ENCODE measurements at places on chromosomes 7 and 10.
A peak's percentile ranks its signal among the peaks of the same experiment; 100 is the strongest.

GRCh38 chr7:98418636-98419315, 17.9 kb upstream of the BAIAP2L1 start:
- DNase-seq = no peak

DNA sequence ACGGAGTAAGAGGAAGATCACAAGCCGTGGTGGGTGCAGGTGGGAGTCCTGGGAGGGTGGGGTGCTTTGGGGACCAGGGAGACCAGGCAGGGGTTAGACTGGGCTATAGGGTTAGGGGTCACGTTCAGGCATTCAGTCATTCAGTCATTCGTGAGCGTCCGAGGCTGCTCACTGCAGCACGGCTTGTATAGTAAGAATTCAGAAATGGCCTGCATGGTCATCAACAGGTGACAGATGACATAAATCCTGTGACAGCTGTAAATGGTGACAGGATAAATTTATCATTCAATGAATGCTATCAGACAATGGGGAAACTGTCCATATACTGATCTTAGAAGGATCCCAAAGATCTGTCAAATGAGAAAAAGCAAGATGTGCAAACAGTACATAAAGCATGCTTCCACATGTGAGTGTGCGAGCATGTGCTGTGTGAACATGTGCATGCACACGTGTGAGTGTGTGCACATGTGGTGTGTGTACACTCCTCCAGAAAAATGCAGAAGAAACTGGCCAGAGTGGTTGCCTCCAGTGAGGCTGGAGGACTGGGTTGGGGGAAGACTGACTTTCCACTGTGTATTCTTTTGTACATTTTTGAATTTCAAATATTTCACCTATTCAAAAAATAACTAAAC, 32.0 kb upstream of the SMARCD3 start:
- DNase-seq = no peak

- DNase-seq = no peak
These were observed 80.3 kb upstream of the UCN3 start for GRCh38 chr10:5284311-5285057.

GRCh38 chr7:157813053-157813452, 476.2 kb downstream of the DNAJB6 start:
- no peak for DNase-seq

DNA sequence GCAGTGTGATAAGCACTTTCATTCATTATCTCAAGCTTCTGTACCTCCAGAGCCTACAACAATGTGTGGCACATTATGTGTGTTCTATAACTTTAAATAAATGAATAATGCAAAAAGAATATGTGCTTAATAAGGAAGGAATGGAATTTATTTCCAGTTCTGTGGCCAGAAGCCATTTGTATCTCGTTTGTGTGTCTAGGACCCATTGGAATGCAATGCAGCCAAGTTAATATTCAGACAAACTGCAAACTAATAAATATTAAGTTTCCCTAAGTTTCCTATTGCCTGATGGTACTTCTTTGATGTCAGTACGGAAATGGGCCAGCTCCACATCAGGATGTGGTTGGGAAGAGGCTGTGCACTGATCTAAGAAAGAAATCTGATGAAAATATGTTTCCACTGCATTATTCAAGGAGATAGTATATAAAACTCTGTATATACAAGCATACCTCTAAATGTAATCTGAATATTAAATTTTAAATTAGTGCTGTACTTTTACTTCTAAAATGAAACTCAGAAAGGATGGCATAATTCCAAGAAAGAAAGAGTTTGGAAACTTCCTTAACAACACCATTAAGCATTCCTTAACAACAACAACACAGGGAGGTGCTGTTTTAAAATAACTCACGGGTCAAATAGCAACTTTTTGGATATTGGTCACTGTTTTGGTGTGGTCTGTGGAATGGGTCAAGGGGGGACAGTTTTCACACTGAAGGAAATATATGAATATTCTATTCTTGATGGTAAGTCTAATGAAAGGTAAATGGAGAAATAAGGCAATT, 29.4 kb upstream of the ANKRD30A start:
- DNase-seq = no peak

DNA sequence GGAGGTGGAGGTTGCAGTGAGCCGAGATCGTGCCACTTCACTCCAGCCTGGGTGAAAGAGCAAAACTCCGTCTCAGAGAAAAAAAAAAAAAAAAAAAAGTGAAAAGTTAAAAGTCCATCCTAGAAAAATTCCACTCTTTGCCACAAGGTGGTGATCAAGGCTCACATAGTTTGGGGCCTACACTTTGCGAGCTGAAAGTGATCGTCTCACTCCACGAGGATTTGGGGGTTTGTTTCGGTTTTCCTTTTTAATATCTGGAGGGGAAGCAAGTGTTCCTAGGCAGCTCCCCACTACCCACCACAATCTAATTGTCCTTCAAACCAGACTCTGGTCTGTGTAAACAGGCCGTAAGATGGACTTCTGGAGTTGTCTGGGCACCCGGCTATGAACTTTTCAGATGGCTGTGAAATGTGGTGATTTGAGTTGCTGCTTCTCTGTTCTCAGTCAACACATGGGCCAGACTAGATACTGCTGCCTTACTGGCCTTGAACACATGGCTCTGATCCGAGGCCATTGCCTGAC, 27.1 kb downstream of the PRLHR start:
- DNase-seq = peak; percentile 77

- DNase-seq = no peak
These were observed 22.2 kb upstream of the ITGB1 start for GRCh38 chr10:32980242-32980557.

DNA sequence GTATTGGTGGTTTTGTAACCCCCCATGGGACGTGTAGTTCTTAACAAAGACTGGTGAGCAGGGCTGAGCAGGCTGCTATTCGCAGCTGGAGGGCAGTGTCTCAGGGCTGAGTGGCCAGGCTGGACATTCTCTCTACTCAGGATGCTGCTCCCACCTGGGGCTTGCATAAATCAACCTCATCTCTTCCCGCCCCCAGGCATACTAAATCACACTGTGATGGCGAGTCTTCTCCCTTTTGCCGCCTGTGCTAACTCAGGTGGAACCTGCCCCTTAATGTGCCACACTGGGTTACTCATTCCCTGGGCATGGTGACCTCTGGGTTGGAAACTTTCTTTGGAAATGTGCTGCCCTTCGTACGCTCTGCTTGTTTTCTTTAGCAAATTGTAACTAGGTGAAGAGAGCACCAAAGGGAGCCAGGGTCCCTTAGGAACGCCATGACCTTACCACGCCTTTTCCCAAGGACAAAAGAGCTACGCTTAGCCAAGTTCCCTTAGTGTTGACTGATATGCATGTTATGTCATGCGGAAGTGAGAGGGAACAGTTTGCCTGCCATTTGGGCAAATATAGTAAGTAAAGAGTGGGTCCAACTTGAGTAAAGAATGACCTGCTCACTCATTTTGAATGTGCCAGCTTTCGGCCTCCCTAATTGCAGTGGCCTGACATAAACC, 40.4 kb upstream of the COBL start:
- DNase-seq = no peak

DNA sequence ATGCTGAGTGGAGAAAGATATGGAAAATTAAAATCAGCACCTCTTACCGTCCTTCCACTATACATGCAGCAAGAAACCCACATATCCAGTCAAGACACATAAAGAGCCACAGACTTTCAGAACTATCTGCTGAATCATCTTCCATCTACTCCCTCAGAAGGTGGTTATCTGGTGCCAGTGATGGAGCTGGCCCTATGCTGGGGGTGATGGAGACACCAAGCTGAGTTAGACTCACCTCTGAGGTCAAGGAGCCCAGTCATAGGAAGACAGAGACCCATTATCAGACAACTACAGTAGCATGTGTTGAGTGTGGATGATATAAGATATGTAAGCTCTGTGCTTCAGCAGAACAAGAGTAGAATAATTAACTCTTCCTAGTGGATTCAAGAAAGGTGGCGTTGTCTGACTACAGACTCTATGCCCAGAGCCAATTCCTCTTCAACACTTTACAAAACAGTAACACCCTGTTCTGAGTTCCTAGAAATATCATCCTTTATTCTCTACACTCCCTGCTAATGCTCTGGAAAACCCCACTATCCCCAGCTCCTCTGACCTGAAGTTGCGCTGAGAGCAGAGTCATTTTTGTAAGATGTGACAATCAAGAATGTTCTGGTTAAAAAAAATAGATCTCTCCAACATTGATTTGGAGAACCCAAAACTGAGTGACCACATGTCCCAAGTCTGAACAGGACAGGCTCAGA, 14.3 kb downstream of the CYP3A5 start:
- no peak for DNase-seq

DNA sequence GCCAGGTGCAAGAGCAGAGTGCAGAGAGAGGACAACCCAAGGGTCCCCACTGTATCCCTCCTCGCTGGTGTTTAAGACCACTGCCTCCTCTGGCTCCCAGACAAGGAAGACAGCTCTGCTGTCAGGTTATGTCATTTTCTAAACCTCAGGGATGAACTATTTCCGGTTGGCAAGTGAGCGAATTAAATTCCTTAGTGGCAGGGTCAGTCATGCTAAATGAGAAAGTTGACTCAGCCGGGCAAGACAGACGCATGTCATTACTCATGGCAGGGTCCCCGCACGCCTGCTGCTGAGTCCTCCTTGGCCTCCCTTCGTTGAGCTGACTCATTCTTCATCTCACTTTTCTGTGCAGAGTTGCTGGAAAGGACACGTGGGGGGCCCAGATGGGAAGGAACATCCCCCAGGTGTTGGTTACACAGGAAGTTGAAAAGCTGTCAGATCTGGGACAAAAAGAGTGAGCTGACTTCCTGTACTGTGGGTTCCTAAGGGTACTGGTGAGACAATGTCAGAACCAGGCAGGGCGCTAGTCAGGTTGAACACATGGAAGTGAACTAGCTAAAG, 47.1 kb upstream of the UCN3 start:
- DNase-seq = peak; percentile 79

- no peak for DNase-seq
These were observed 158.0 kb downstream of the CACNB2 start for GRCh38 chr10:18298256-18298655.

- no peak for DNase-seq
These were observed 345.9 kb downstream of the KIF20B start for GRCh38 chr10:90047243-90047729.

- no peak for DNase-seq
These were observed 92.9 kb upstream of the DUSP5 start for GRCh38 chr10:110404825-110405224.

- DNase-seq = no peak
These were observed 227.1 kb downstream of the ARHGAP12 start for GRCh38 chr10:31701546-31701945.

DNA sequence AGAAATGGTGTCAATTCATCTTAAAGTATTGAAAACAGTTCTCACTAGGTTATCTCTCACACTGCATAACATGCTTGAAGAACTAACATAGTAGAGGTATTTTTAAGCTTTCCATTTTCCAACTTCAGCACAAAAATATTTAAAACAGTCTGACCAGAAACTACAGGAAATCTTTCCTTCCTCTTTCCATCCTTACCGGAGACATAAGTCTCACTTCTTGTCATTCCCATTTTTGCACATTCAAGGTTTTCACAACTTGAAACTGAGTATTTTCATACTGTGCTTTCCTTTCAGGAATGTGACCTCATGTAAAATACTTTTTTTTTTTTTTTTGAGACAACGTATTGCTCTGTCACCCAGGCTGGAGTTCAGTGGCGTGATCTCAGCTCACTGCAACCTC, 45.2 kb downstream of the ARHGAP12 start:
- no peak for DNase-seq

GRCh38 chr7:13540429-13540828, 449.0 kb downstream of the ETV1 start:
- DNase-seq = no peak

- DNase-seq = no peak
These were observed 95.7 kb downstream of the CPED1 start for GRCh38 chr7:121084256-121084655.

- no peak for DNase-seq
These were observed 1.8 kb upstream of the DLX6 start for GRCh38 chr7:97003262-97004246.

DNA sequence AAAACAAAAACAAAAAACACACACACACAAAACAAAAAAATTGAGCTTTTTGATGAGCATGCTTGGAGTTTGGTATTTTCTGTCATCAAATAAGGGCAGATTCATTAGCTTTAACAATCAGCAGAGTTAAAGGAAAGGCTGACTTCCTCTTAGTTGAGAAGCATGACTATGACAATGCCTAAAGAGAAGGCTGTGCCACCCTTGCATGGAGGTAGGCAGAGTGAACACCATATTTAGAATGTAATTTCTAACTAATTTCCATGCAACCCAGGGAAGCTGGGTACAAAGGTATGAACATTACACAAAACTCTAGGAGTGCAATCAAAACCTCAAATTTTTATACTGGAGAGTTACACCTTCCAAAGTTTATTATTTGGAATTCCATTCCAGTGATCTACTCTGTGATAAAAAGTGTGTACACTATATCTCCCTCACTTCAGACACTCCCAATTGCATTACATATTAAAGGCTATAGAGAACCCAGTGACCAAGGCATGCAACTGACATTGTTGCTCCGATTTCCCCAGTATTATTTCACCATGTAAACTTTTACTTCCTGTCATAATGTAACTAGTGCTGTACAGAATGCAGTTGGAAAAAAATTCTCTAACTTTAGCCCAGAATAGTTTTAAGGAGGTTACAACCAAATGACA, 9.4 kb upstream of the CYCS start:
- DNase-seq = no peak

- no peak for DNase-seq
These were observed 1424.6 kb upstream of the LRRTM3 start for GRCh38 chr10:65501259-65501658.

DNA sequence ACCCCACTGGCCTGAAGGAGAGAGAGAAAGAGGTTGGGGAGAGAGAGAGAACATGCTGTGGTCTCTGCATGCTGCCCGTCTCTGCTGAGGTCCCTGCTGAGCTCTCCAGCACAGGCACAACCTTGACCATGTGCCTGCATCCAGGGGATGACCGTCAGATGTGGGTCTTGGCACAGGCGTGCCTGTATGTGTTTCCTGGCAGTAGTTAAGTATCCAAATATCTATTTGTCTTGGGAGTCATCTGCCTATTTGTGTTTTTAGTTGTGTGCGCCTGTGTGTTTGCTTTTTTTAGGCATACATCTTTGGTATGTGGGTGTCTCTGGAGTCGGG, 1.9 kb upstream of the UNC5B start:
- DNase-seq = no peak

DNA sequence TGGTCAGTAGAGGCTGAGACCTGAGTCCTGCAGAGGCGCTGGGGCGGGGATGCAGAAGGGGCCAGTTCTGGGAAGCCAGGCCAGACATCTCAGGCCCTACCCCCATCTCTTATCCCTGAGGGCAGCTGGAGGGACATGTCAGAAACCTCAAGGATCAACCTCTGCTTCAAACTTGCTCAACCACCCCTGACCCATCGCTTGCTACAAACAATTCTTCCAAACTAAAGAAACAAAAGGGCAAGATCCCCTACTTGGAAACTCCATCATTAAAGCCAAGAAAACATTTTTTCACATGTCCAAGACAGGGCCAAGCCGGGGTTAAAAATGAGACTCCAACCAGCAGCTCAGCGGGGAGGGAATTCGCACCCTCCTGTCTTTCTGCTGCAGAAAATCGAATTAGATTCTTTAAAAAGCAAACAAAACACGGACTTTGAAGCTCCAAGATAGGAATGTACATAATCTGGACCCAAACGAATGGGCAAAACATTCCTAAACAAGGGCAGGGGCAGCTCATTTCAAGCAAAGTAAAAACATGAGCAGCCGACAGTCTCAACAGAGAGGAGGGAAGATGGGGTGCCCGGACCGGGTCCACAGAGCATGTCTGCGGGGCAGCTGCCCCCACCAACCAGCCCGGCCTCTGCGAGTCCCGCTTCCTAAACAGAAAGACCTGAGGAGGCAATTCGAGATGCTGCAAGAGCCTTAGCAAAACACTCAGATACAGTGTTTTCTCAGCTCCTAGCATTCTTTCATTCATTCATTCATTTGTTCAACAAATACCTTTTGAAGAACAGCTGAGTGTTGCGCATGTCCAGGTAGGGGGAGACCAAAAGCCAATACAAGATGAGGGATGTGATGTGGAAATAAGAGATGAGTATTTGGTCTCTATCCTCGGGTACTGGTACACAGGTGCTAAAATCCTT, 44.8 kb downstream of the CHST15 start:
- no peak for DNase-seq

Data from activated CD8-positive, alpha-beta memory T cell treated with anti-CD3 and anti-CD28 coated beads for 24 hours (primary cell).